Activated T-cell treated with anti-CD3 and anti-CD28 coated beads for 24 hours (primary cell): ENCODE measurements at places on chromosomes 4 and X.

DNA sequence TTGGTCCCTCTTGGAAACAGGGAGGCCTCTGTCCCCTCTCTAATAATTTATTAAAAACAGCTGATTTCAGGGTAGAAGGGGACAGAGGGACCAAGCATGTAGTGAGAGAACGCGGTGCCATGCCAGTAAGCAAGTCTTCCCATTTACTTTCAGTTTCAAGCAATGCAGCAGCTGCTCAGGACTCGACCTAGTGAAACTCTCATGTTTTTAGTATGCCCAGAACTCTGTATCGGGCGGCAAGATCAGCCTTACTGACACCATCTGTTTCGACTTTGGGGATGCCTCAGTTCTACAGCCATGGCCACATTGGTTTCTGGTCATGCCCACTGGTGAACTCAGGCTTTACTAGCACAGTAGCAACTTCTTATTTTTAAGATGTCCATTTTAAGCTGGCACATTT, 40.6 kb downstream of the ZNF81 start:
- no peak for DNase-seq

DNA sequence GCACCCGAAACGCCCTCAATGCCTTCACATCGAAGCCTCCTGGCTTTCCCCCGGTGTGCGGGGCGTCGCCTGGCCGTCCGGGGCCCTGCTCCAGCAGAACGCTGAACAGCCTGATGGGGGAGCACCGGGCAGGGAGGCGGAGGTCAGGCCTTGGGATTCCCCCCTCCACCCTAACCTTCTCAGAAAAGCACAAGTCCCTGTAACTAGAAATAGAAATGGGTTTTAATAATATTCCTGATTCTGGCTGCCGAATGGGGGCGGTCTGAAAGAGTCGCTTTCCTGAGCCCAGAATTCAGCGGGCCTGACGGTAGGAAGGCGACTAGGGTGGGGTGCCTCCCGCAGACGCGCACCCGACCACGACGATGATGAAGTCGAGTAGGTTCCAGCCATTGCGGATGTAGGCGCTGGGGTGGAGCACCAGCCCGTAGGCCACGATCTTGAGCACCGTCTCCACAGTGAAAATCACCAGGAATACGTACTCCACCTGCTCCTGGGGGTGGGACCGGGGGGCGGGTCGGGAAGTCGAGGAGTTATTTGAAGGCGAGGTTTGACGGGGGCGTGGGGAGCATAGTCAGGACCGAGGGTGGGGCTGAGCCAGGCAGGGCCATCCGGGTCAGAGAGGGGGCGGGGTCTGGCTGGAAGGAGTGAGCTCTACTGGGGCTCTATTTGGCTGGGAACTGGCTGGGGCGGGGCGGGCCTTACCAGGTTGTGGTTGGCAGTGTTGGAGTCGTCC, 2.5 kb downstream of the CACNA1F start:
- peak; percentile 35 for DNase-seq

DNA sequence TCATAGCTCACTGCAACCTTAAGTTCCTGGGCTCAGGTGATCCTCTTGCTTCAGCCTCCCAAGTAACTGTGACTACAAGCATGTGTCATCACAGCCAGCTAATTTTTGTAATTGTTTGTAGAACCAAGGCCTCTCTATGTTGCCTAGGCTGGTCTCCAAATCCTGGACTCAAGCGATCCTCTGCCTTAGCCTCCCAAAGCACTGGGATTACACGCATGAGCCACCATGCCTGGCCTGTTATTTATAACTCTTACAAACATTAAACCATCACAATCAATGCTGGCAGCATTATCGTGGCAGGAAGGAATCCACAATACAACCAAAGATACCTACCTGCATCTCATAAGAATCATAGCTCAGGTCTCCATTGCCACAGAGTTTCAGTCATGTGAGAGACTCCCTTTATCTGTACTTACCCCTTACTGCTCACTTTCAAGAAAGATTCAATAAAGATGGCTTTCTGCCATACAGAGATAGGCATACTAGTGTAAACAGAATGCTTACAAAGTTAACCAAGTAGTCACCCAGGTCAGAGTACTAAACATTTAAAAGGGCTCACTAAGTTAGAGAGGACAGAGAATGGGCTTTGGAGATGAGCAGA, 48.5 kb downstream of the SMIM31 start:
- no peak for DNase-seq

DNA sequence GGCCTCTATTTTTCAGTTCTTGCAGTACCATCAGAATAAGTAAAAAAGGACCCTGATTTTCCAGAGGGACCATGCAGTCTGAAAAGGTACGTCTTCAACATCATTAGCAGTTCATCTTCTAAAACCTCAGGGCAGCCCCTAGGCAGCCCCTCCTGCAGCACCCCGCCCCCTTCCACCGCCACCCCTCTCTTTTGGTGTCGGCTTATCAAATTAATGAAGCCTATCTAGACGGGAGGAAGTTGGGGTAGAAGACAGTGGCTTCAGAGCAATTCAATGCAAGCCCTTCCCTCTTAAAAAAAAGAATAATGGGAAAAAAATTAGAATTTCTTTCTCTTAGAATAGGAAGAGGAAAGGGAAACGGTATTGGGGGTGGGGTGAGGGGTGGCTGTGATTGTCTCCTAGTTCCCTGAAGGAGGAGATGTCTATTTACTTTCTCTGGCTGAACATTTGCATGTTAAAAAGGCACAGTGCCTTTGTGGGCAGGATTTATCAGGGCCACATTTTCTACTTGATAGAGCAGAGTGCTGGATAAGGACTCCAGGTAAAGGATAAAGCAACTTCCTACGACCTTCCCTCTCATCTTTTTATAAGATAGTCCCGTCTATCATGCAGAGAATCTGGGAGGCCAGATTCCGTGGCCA, 159.4 kb downstream of the MGST2 start:
- DNase-seq, result no peak

GRCh38 chr4:22787753-22788375, 95.1 kb downstream of the GBA3 start:
- DNase-seq, result no peak

- no peak for DNase-seq
These were observed 22.5 kb upstream of the MYOZ2 start for GRCh38 chr4:119113033-119113655.

- no peak for DNase-seq
These were observed 17.2 kb upstream of the HPGDS start for GRCh38 chr4:94359838-94360237.

- DNase-seq, result no peak
These were observed 17.2 kb downstream of the PROM1 start for GRCh38 chr4:16066586-16067128.

GRCh38 chrX:24396931-24397279, 36.5 kb downstream of the SUPT20HL1 start:
- no peak for DNase-seq
